Naive thymus-derived CD8-positive, alpha-beta T cell (primary cell): ENCODE measurements at places on chromosomes 11 and 22. TPM values are rescaled to one million over a fixed set of nuclear protein-coding genes. Genes with fewer than 3 reads are reported as not detected.

PDGFB gene
- 1.3 TPM for polyA plus RNA-seq

PGR gene
- polyA plus RNA-seq, result not detected

GRCh38 chr22:29306835-29307595, 565 bp downstream of the GAS2L1 start:
- peak overlapping the region; percentile 39 for H3K27ac ChIP-seq
- H3K36me3 ChIP-seq, result no peaks in the 10 kb centered on the region
- peaks cover 18% of the 10 kb centered on the region for H3K4me1 ChIP-seq
- H3K4me3 ChIP-seq, result peak overlapping the region; percentile 85

GRCh38 chr22:42678894-42679293, 29.7 kb upstream of the CYB5R3 start:
- DNase-seq, result no peak
- no peak overlapping the region for H3K27ac ChIP-seq
- H3K36me3 ChIP-seq, result peaks cover 5% of the 10 kb centered on the region
- no peak overlapping the region for H3K4me3 ChIP-seq
- no peaks in the 10 kb centered on the region for H3K27me3 ChIP-seq

DNA sequence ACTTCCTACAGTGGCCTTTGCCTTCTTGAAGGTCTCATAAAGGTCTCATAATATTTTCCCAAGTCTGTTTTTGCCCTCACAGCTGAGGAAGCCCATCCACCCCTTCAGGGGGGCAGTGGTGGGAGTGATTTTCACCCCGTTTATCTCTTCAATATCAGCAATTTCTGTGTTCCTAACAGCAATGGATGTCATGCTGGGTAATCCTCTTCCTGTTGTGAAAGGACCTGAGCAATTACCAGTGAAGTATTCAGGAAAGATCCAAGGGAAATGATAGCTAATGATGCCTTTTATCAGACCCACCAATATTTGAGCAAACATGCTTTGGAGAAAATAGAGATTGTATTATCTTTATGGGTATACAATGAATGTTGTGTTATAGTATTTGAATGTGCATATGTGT, 226.9 kb downstream of the INSC start:
- no peak overlapping the region for H3K4me3 ChIP-seq
- H3K36me3 ChIP-seq, result no peaks in the 10 kb centered on the region
- no peak overlapping the region for H3K27ac ChIP-seq
- peaks cover 30% of the 10 kb centered on the region for H3K27me3 ChIP-seq
- no peak for DNase-seq
- H3K4me1 ChIP-seq, result no peaks in the 10 kb centered on the region
